ENCODE measurements at places on chromosomes 1 and 21.

DNA sequence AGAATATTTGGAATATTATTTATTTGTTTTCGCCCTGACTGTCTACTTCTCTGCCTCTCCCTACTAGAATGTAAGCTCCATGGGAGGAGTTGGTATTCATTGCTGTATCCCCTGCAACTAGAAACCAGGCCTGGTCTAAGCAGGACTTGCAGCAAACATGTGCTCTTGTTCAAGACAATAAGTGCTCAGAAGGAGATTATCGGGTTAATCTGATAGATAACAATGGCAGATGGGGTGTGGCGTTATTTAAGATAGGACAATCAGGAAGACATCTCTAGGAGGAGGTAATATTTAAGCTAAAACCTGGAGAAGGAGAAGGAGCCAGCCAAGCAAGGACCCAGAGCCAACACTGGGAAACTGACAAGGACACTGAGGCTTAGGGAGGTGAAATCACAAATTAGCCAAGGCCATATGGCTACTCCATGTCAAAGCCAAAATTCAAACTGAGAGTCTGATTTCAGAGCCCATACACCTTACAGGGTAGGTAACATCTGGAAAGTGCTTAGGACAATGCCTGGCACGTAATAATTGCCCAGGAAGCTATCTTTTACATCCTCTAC is 41.5 kb downstream of the STYXL2 start:
- DNase-seq: no peak

DNA sequence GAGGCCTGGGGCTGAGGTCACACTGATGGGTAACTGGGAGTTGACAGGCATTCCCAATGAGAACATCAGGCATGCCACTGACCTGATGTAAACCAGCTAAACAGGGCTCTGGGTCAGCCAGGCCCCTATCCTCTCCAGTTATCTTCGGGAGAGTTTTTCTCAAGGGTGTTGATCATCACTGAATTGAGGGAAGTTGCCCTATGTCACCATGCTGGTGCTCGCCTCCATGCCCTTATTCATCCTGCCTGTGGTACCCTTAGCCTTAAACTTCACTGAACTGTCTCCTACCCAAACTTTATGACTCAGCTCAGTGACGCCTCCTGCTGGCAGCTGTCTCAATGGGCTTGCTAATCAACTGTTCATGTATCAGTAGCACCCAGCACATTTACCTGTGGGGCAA is 80.7 kb upstream of the TNR start:
- DNase-seq: no peak

DNA sequence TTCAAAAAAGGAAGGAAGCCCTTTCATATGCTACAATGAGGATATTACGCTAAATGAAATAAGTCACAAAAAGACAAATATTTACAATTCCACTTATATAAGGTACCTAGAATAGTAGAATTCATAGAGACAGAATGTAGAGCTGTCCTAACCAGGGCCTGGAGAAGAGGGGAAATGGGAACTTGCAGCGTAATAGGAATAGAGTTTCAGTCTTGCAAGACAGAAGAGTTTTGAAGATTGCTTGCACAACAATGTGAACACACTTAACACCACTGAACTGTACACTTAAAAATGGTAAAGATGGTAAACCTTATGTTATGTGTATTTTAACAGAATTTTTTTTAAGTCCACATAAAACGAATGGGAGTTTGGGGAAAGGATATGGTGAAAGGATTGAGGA is 2.9 kb downstream of the CD1B start:
- no peak for DNase-seq

DNA sequence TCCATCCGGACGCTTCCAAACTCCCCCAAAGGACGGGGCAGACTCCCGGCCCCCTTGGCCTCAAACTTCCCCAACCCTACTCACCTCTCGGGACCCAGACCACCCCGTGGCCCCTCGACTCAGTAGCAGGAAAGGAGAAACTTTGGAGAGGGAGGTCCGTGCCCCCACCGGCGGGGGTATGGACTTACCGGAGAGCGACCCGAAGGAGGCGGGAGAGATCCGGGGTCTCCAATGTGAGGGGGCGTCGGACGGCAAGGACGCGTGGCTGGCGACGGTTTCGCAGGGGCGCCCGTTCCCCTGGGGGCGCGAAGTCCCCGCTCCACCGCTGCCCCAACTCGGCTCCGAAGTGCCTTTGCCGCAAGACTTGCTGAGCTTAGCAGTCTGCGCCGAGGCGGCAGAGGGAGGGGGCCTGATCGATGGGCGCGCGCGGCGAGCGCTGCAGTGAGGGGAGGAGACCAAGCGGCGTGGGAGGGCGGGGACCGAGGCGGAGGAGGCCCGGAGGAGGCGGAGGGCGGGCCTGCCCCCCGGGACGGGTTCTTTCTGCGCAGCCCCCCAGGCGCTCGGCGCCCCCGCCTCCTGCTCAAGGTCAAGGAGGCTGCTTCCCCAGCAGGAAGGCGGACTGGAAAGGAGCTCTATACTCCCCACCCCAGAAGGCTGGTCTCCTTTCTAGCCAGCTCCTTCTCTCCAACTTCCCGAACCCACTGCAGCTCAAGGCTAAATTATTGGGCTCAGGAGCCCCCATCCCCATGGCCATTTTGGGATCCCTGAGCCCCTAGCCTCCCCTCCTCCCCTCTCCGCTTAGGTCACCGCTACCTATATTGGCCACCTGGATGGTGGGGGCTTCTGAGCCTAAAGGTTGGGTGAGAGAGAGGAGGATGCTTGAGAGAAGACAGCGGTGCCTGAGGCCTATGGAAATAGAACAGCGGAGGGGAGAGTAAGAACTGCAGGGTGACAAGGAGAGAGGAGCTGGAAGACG is at the start of gene SYT2:
TSS of gene SYT2 (minus strand) at position 385 of the 976 bp plus-strand sequence. CDS start 104,682 bp downstream, outside the sequence.
- no peak for DNase-seq

DNA sequence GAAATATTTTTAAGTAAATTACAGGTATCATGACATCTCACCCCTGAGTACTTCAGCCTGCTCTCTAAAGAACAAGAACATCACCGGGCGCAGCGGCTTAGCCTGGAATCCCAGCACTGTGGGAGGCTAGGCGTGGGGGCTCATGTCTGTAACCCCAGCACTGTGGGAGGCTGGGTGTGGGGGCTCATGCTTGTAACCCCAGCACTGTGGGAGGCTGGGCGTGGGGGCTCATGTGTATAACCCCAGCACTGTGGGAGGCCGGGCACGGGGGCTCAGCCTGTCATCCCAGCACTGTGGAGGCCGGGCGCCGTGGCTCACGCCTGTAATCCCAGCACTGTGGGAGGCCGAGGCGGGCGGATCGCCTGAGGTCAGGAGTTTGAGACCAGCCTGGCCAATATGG is 7.7 kb upstream of the CDK11B start:
- DNase-seq: no peak

DNA sequence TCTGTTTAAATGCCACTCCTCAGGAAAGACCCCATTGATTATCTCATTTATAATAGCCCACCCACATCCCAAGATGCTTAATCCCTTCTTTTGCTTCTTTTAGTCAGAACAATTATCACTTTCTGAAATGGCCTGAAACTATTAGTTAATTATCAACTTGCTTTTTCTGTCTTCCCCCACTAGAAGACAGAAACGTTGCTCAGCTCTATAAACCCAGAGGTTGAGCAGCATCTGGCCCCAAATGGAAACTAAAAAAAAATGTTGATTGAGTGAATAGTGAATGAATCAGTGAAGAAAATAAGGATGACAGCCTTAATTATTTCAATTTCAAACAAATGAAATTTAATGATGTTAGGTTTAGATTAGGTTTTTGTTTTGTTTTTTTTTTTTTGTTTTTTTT is 38.2 kb upstream of the PIGC start:
- DNase-seq: no peak
